ENCODE measurements at places on chromosomes 5 and 9.

DNA sequence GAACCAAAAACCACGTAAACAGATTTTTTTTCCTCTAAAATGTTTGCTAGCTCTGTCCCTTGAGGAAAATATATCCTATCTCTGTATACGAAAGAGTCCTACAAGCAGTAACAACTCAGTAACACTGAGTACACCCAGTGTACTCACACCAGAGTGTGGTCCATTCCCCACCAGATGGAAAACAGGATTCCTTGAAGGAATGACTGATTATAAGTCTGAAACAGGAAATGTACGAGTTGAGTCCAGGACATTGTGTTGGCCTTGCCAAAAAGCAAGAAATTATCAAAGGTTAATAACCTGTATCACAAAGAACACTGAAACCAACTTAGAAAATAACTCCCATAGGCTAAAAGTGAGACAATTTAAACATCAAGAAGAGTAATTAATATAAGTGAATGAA is 20.4 kb downstream of the GOLPH3 start:
- no peak for DNase-seq

DNA sequence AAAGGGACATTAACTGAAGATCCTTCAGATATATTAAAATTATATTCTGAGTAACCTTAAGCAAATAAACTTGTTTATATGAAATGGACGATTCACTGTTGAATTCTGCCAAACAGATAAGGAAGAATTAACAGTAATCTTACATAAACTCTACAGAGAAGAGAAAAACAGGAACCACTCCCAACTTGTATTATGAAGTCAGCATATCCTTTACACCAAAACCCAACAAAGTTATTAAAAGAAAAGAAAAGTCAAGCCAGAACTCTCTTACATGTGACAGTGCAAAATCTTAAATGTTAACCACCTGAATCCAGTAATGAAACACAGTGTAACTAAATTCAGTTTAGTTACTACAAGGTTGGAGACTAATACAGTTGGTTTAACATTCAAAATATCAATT is 185.8 kb downstream of the DEPDC1B start:
- DNase-seq = no peak

GRCh38 chr5:131252824-131253171 is 11.1 kb upstream of the CDC42SE2 start:
- no peak for DNase-seq

GRCh38 chr5:140946578-140946977 is 19.7 kb upstream of the PCDHAC2 start:
- DNase-seq = no peak

- DNase-seq = no peak
Observed at GRCh38 chr9:109379513-109379912, 58.7 kb upstream of the EPB41L4B start.

All from fibroblast of skin of scalp (primary cell).